ENCODE measurements at places on chromosomes 2 and 18.

DNA sequence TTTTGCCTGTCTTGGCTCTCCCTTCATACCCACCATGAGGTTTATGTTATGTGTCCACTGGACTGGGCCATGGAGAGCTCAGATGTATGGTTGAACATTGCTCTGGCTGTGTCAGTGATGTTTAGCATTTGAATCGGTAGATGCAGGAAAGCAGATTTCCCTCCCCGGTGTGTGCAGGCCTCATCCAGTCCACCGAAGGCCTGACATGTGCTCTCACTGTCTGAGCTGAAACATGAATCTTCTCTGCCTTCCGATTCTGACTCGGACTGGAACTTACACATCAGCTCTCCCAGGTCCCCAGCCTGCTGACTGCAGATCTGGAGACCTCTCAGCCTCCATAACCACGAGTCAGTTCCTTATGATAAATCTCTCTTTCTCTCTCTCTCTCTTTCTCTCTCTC lies 72.4 kb upstream of the SLC66A3 start:
- no peak for DNase-seq

DNA sequence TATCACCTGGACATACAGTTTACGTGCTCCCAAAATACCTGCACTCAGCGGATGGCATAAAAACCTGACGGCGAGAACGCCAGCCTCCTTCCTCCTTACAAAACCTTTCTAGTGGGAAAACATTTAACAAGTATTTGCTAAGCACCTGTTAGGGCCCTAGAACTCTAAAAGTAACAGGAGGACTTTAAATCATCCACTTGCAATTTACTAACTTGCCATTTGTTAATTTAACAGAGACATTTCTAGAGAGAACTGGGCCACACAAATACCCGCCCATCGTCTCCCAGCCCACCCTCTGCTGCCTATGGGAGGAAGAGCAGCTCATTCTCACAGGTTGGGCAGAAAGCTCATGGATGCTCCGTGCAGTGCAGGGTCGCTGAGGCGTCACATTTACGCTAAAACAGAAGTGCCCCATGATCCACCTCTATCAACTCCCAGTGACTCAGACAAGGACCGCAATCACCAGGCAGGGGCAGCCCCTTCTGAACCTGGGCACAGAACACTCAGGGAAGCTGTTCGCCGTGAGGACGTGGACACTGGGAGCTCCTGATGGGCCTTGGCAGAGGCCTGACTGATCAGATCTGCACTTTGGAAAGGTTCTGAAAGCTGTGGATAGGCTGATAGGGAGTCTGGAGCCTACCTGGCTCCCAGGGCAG lies 106.9 kb downstream of the HDAC4 start:
- DNase-seq: no peak

DNA sequence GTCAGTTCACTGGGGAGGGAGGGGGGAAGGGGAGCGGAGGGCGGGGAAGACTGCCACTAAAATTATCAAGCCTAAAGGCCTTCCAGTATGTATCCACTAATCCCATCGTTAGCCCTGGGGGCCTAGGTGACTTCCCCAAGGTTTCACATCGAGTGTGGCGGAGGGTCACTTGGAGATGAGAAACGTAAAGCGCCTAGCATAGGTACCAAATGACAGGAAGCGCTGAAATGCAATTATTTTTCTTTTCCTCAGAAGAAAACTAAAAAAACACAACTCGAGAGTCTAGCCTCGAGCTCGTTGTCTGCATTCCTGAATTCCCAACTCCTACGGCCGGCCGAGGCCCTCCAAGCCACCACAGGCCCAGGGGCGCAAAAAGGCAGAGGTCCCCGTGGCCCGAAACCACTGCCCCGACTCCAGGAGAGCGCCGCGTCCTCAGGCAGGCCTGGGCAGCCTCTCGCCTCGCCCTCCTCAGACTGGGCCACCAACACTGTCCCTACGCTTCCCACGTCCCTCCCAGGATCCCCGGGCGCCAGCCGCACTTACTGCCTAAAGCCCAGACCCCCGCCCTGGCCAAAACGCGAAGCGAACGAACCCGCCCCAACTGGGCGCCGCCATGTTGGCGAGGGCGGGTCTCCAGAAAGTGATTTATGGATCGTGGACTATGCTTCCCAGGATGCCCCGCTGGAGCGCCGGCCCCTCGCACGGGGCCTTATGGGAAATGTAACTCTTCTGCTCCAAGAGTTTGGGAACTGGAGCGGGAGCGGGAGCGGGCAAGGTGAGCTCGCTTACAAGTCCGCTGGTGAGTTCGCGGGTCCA lies at the start of gene USP40:
USP40 (minus strand) TSS at position 642 of the 816 bp plus-strand sequence. CDS start 1,228 bp downstream, outside the sequence.
- DNase-seq: peak; percentile 92

DNA sequence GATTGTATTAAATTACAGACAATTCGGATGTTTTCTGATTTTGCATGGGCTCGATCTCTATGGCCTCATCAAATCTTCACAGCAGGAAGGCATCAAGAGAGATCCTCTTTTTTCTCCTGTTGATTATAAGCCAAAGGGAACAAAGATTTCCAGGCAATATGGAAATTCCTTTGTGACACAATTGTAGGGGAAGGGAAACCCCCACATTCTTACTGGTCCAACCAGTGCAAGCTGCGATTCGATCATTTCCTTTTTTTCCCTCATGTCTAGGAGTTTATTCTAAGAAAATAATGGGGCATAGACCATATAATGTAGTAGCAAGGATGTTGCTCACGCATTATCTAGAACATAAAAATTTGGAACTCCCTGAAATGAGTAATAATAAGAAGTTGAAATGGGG lies 87.7 kb downstream of the LYPD6 start:
- DNase-seq: no peak

DNA sequence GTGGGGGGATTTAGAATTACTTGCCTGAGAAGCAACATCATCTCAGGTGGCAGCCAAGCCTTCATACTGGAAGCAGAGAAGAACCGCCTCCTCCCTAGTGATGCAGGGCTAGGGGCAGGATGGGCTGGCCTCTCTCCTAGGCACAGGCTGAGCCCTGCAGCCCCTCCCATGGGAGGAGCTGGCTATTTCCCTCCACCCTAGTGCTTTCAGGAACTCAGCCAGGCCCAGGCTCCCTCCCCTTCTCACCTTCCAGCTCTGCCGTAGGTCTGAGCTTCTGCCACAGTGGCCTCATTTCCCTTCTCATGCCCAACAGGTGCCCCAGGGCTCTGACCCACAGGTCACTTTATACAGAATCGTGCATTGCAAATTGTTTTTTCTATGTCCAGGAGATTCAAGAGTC lies 31.0 kb downstream of the CENPA start:
- no peak for DNase-seq

GRCh38 chr2:6878549-6878948 lies 972 bp downstream of the RSAD2 start:
- DNase-seq: no peak

- no peak for DNase-seq
Observed at GRCh38 chr2:116160657-116161056, 1653.8 kb upstream of the DDX18 start.

- DNase-seq: peak; percentile 51
Observed at GRCh38 chr18:45621061-45621511, 5.8 kb downstream of the SLC14A2 start.

DNA sequence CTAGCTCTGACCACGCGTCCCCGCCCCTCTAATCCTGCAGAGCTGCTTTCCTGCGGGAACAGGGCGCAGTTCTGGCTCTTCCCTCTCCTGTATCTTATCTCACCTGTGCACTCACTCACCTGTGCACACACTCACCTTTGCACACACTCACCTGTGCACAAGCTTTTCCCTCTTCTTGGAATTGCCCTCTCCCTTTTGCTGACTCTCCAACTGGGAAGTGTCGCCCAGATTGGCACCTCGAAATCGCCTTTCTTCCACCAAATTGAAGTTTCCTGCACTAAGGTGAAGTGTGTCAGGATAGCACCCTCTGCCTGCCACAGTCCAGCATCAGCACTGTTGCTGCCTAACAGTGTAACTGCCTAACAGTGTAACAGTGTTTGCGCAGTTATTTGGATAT lies 566 bp upstream of the CMPK2 start:
- DNase-seq: no peak

GRCh38 chr2:184338771-184339170 lies 259.6 kb upstream of the ZNF804A start:
- DNase-seq: no peak

DNA sequence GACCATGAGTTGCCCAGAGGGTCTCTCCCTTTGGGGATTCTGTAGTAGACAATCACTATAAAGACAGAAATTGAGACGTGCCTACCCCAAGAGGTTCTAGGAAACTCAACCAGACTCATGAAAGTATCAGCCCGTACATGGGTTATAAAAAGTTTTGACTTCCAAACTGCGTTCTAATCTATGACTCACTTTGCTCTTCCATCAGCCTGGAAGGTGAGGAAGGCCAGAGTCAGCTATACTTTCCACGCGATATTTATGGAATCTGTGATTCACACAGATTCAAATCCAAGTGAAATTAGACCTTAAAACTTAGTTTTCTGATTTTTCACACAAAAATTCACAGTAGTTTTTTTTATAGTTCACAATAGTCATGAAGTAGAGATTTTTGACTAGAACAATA lies 7.7 kb upstream of the LYPD1 start:
- DNase-seq: peak; percentile 44

DNA sequence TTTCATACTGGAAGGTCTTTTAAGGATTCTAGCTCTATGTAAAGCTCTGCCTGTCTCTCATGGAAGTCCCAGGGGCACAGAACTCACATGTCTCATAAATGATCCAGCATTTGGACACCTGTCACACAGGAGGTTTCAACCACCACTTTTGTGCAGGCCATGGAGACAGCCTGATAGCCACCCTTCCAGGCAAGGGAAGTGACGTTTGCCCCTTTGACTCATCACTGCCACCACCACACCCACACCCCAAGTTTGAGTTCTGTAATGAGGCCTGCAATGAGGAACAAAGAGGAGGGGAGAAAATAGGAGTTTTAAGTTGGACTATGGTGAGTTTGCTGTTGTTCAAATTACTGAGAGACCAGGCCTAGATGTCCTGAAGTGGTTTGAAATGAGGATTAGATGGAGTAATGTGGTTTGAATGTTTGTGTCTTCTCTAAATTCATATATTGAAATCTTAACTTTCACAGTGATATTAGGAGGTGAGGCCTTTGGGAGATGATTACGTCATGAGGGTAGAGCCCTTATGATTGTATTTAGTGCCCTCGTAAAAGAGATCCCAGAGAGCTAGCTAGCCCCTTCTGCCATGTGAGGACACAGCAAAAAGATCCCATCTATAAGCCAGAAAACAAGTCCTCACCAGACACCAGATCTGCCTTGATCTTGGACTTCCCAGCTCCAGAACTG lies 175.3 kb upstream of the EPHA4 start:
- no peak for DNase-seq

DNA sequence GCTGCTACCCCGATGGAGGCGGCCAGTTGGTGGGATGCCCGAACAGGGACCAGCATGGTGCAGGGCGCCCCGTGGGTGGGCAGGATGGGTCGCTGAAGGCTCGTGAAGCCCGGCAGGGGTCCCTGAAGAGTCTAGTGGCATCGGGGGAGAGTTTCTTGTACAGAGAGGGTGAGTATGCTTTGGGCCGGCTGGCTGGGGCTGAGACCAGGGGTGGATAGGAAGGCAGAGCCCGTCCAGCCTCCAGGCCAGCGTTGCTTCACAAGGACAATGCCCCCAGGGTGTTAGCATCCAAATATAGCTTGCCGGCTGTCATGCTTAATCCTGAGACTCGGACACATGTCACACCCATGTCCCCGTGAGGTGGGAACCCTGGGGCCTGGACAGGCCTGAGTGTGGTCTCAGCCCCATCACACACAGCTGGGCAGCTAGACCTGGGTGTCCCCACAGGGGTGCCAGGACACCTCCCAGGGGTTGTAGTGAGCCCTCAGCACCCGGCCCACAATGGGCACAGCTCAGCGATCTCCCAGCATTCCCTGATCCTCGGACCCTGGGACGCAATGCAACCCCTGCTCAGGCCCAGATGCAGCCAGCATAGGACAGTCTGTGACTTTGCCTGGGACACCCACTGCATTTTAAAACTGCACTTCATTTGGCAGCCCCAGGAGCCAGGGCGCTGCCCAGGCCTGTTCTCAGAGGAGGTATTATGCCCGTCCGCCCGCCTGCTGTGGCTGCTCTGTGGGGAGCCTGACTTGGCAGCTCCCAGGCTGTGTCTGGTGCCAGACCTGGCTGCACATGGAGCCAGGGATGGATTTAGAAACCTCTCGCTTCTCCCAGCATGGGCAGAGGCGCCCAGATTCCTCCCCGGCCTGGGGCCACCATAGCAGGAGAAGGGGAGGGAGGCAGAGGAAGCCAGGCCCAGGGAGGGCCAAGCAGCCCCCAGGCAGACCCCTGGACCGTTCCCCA lies 36.4 kb downstream of the RAMP1 start:
- DNase-seq: peak; percentile 30

DNA sequence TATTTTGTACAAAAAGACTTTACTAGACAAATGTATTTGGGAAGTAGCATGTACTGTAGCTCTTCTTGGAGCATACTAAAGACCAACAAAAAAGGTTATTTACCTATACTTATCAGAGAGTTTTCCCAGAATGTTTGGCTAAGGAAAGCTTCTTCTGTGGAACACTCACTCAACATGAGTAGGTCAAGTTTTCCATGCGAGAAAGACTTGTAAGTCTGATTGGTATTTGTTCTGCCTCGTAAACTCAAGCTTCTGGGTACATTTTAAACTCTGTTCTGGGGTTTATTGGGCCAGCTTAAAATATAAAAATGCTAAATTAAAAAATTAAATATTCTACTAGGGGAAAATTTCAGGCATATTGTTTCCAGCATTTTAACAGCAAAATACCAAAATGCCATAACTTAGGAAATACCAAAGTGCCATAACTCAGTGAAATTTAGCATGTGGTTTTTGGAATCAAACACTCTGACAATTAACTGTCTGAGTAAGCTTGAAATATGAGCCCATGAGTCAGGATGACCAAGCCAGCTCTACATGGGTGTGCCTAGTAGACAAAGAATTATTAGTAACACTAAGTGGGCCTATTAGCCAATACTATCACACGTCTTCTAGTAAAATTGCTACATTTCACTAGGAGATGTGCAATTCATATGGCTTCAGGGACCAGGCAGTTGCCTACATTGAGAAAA lies 47.3 kb upstream of the SERPINE2 start:
- DNase-seq: peak; percentile 97

DNA sequence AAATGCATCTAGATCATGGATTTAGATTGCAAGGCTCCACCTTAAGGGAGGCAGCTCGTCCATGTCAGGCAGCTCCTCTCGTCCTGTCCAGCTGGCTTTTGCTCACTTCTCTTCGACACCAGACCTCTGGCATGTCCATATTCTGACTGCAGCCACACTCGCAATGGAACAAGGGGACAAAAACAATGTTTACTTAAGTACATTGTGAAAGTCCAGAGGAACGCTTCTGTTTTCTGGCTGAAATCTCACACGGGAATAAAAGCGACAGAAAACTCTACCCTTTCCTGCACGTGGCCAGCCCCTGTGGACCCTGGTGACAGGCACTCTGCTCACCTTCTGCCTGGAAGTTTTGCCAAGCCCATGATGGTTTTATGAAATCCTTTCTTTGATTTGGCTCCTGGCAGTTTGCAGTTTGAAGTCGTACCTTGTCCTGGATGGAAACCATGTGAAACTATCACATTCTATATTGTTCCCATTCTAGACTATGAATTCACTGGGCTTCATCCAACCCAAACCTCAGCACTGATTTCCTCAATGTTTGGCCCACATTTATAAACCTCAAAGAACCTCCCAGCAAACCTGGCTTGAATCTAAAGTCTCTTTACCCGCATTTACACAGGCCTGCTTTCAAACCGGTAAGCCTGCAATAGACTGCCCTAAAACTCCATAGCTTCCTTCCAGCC lies 134.3 kb upstream of the PIEZO2 start:
- DNase-seq: no peak

- no peak for DNase-seq
Observed at GRCh38 chr18:5198311-5198710, 1.3 kb upstream of the AKAIN1 start.
